ENCODE measurements at places on chromosomes 7 and 10.

- no peak for DNase-seq
These were observed 14.2 kb downstream of the ZNF92 start for GRCh38 chr7:65387891-65388290.

- DNase-seq, result no peak
These were observed 5.5 kb upstream of the ELOVL3 start for GRCh38 chr10:102220612-102221011.

GRCh38 chr10:96427291-96427690 is 68.5 kb upstream of the OPALIN start:
- DNase-seq, result no peak

- no peak for DNase-seq
These were observed 5.9 kb downstream of the NACAD start for GRCh38 chr7:45082831-45083331.

DNA sequence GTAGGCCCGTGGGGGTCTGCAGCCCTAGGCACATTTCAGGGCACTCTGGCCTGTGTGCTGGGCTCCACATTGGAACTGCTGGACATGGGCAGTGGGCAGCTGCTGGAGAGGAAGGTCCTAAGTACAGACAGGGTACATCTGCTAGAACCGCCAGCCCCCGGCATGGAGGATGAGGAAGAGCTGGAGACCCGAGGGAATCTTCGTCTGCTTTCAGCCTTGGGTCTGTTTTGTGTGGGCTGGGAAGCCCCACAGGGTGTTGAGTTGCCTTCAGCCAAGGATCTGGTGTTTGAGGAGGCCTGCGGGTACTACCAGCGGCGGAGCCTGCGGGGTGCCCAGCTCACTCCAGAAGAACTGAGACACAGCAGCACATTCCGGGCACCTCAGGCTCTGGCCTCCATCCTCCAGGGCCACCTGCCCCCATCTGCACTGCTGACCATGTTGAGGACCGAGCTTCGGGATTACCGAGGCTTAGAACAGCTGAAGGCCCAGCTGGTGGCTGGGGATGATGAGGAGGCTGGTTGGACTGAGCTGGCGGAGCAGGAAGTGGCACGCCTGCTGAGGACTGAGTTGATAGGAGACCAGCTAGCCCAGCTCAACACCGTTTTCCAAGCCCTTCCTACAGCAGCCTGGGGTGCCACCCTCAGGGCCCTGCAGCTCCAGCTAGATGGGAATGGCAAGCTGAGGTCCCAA is 1.4 kb downstream of the HPS6 start:
- no peak for DNase-seq

GRCh38 chr10:93503075-93503474 is 6.7 kb downstream of the CEP55 start:
- DNase-seq, result no peak

DNA sequence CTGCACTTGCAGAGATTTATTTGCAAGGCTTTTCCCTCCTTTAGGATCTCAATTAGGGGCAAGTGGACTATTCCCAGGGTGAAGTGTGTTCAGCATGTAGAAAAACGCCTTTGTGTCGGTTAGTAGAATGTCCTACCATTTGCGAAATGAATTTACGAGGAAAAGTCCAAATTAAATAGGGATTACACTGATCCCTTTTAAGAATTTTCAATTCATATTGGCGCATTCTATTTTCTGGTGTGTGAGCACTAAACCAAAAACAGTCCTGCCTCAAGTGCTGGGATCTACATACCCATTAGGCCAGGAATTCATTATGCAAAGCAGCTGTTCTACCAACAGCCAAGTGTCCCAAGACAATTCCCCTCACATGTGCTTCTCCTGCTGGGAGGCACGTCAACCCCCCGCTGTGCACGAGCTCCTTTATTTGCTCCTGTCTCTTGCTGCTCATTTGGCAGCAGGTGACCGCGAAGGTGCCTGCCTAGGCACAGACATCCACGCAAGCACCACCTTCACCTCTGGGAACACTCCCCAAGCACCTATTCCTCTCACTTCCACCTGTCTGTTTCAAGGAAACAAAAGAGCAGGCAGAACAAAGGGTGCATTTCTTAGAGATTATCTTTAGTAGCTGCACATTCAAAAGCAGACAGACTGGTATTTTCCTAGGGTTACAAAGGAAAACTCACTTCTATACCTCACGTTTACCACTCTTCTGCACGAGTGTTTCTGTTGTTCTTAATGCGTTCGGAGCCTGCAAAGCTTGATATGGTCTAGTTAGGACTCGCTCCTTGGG is 134.6 kb upstream of the FGFR2 start:
- no peak for DNase-seq

DNA sequence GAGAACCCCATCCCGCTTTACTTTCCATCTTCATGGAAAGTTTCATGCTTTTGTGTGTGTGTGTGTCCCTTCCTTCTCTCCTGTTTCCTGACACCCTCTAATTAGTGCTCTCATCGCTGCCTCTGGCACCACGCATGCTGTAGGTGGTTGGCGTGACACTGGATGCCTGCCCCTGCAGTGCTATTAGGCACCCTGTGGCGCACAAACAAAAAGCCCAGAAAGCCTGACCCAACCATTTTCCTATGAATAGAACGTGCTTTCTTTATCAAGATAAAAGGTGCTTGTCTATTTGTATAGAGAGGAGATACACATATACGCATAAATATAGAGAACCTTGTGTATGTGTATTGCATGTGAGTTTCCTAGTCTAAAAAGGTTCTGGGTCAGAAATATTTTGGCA is 120.8 kb upstream of the CDCA7L start:
- DNase-seq, result no peak

GRCh38 chr10:49512121-49512809 is 26.7 kb downstream of the ERCC6 start:
- no peak for DNase-seq

- no peak for DNase-seq
These were observed 464.8 kb downstream of the SEMA3D start for GRCh38 chr7:84722086-84722485.

DNA sequence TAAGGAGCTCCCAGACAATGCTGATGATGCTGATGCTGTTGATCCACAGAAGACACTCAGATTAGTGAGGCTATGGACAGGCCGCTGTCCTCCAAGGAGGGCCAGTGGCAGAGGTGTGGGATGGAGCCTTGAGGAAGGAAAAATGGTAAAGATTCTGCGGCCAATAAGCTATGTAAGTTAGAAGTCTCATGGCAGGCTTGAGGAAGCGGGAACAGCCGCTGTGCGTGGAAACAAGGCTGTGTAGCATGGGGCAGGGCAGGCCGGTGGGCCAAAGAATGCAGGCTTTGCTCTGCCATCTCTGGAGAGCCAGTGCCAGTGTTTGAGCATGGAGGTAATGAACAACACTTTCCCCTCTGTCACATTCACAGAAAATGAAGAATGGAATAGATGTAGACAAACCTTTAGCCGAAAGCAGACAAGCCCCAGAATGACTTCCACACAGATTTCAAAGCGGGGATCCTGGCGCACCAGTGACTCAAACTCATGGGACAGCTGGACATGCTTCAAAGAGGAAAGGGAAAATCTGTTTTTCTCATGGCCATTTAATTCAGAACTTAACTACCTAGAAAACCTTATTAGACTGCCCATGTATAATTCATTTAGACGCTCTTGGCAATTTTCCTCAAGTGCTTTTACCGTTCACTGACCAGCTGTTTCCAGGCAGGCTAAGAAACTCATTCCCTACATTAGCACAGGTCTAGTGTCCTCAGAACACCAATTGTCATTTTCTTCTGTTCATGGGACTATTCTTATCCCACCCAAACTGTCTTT is 16.9 kb upstream of the FIGNL1 start:
- DNase-seq, result no peak

DNA sequence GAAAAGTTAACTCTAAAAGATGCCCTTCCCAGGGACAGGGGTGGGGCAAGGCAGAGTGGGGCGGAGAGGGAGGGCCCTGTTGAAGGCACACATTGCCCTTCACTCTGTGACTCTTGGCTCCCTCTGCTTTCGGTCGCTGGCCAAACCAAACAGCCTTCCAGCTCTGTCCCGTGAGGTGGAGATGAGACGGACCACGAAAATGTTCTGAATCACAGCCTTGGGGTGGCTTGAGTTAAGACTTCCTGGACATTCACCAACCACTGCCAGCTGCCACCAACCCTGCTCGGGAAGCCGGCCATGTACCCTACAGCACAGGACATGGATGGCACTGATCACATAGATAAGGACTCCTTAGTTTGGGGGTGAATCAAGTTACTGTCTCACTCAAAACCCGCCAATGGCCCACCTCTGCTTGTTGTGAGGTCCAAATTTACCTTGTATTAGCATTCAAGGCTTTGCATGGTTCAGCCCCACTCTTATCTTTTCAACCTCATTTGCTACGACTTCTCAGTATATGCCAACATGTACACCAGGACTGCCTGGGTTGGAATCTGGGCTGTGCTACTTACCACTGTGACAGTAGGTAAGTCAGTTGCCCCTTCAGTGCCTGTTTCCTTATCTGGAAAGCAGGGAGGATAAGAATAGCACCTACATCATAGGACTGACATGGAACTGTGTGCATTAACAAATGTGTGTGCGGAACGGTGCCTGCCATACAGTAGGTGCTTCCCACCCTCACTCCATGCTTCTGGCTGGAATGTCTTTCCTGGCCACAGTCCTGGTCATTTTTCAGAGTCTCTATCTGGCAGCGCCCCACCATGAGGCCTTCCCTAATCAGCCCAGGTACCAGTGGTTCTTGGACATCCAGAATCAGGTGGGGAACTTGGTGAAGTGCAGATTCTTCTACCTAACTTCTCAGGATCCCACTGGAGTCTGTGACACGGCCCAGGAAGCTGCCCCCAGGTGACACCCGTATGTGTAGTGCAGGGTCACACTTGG is 28.0 kb downstream of the ITPRIP start:
- DNase-seq, result no peak

GRCh38 chr7:80018941-80019808 is 115.5 kb upstream of the GNAI1 start:
- no peak for DNase-seq

GRCh38 chr7:17492437-17492836 is 194.0 kb downstream of the AHR start:
- DNase-seq, result no peak

GRCh38 chr7:69363136-69363535 is 235.1 kb upstream of the AUTS2 start:
- no peak for DNase-seq

GRCh38 chr10:108775911-108776475 is 1147.3 kb downstream of the XPNPEP1 start:
- DNase-seq, result no peak

GRCh38 chr7:104723001-104723400 is 291.0 kb upstream of the KMT2E start:
- DNase-seq, result no peak

GRCh38 chr7:126222782-126223181 is 1030.0 kb downstream of the GRM8 start:
- no peak for DNase-seq

DNA sequence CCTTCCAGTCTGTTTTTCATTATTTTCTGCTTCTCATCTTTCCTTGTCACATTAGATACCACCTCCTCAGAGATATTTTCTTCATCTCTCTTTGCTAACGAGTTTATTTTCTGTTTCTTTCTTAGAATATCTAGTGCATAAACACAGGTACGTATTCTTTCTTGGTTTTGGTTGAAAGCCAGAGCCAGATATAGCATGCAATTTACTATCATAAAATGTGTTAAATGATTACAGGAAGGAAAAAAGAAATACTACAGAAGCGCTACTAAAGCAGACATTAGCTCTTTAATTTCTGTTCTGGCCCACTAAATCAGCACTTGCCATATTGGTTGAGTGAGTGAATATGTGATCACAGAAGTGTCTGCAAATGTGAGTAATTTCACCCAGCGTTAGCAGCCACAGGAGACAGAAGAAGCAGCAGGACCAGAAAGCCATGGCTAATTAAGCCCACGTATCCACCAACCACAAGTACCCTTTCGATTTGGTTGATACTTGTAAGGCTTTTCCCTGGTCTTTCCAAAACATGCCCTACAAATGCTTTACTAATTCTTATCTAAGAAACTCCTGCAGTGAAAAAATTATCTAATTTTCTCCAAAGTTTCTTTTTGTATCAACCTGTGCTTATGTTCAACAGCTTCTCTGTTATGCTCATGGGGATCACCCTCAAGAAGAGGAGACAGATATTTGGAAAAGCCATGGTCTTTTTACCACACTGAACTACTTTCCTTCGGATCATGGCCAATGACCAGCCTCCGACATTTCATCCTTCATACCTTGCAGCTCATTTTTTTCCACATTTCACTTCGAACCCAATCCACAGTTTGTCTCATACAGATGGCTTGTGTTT is 23.1 kb upstream of the MACC1 start:
- no peak for DNase-seq

DNA sequence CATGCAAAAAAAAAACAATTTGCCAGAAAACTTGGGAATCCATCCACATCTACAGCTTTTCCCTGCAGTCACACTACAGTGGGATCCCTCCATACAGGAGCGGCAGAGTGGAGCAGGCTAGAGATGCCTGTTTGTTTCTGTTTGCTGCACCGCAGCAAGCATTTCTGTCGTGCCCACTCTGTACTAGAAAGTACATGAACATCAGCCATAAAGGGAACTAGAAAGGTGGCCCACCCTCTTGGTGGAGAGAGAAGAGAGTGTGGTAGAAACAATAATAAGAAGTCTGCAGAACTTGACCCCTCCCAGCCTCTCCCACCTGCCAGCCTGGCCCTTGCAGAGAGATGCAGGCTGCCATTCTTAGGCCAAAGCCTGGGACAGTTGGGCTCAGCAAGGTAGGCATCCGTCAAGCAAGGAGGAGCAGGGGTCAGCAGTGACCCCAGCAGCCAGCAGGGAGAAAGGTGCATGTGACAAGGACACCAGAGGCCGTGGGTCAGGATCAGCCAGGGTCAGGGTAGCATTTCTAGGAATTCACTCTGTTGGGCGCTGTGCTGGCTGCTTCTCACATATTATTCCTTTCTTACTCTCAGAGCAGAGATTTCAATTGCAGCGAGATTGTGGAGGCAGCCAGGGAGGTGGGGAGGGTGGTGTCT is 171.8 kb downstream of the EGFR start:
- DNase-seq, result no peak

DNA sequence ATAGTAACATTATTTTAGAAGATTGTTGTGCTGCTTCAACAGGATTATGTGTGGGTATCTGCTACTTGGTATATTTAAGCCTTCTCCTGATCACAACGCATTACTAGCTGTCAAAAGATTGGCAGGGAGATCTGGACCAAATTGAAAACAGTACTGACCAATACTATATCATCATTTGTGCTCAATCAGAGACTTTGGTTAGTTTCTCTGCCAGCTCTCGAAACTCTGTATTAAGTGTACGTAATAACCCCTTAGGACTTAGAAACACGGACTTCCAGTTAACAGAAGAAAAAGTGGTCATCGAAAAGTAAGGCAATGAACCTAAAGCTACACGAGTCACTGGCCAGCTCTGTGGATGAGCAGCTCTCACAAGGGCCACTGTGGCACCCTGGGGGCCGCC is 146.0 kb downstream of the EVX1 start:
- no peak for DNase-seq

GRCh38 chr7:12866207-12866606 is 178.8 kb downstream of the ARL4A start:
- no peak for DNase-seq

DNA sequence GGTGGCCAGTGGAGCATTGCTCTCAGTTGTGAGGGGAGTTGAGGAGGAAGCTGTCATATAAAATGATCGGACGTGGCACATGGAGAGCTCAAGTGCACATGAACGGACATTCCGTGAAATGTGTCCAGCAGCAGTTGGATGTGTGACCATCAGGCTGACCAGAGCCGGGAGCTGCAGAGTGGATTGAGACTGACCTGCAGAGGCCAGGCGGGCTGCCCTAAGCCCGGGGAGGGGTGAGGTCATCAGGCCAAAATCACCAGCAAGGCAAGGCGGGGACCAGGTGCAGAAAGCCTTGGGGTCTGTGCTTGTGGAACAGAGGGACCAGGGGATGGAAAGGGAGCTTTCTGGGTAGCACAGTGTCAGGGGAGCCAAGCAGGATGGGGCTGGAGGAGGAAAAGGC is 279.5 kb downstream of the CELF2 start:
- no peak for DNase-seq

- no peak for DNase-seq
These were observed 758 bp downstream of the TMEM168 start for GRCh38 chr7:112789453-112789816.

Measured in KG1 (cell line).